ENCODE measurements at places on chromosomes 5 and 9.
A peak's percentile ranks its signal among the peaks of the same experiment; 100 is the strongest.

- DNase-seq, result no peak
Measured at GRCh38 chr9:109640580-109641371, 139.2 kb upstream of the PALM2AKAP2 start.

- DNase-seq, result no peak
Measured at GRCh38 chr9:110809038-110809595, 140.5 kb downstream of the MUSK start.

DNA sequence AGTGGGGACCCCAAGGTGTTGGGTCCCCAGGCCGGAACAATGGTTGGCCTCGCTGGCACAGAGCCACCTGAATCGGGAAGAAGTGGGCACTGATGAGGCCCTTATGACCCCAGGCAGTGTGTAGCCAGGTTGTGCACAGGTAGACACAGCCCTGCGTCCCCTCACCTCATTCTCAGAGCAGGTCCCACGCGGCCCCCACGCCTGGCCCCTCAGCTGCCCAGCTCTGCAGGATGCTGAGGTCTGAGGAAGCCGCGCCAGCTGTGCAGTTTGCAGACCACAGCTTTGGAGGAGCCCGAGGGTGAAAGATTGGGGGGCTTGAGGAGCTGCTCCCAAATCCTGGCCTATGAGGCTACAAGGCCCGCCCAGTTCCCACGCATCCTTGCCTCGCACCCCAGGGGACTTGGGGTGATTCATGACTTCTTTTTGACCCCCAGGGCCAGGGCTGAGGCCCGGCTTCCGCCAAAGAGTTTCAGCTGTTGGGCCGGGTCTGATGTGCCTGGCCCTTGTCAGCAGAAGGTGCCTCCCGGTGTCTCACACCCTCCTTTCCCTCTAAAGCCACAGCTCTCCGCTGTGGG, 87.8 kb upstream of the PHYKPL start:
- no peak for DNase-seq

- no peak for DNase-seq
Measured at GRCh38 chr5:151598984-151599383, 7.9 kb upstream of the FAT2 start.

GRCh38 chr9:2567922-2568321, 53.7 kb upstream of the VLDLR start:
- no peak for DNase-seq

GRCh38 chr5:68126886-68127285, 88.7 kb upstream of the PIK3R1 start:
- no peak for DNase-seq

DNA sequence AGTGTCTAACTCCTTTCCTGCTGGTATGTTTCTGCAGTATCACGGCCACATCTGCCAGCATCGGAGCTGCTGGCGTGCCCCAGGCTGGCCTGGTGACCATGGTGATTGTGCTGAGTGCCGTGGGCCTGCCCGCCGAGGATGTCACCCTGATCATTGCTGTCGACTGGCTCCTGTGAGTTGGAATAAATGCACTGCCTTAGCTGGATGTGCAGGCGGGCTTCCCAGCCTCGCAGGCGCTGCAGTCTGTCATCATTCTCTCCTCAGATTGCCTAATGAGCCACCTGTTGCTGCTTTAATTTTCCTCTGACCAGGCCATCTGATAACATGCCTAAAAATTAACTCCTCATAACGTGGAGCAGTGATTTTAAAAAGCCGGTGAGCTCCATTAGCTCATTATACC, 79.1 kb upstream of the PLPP6 start:
- no peak for DNase-seq

DNA sequence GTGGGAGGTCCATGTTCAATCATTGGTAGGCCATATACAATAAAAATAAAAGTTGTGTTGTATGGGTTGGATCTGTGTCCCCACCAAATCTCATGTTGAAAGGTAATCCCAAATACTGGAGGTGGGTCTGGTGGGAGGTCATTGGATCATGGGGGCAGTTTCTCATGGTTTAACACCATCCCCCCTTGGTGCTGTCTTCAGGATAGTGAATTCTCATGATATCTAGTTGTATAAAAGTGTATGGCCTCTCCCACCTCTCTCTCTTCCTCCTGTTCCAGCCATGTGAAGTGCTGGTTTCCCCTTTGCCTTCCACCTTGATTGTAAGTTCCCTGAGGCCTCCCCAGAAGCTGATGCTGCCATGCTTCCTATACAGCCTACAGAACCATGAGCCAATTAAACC, 15.1 kb downstream of the SPATA9 start:
- DNase-seq, result no peak

DNA sequence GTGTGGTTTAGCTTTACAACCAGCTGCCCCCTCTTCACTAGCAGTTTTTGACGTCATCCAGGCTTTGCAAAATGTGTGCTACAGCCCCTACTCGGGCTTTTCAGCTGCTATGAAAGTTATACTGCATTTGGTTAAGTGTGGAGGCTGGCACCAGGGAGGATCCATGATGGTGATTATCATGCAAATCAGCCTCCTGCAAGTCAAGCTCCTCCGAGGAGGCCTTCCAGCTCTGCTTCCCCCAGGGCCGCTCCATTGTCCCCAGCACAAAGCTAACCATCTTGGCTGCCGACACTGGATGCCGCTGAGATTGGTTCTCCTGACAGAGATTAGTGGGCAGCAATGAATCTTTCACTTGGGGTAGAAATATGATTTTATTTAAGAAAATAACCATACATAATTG, 159.6 kb downstream of the NR2F1-AS1 start:
- DNase-seq, result no peak

- DNase-seq, result no peak
Measured at GRCh38 chr5:128241051-128241695, 157.6 kb downstream of the SLC12A2 start.

- DNase-seq, result no peak
Measured at GRCh38 chr9:94720846-94721549, 5.5 kb upstream of the AOPEP start.

- no peak for DNase-seq
Measured at GRCh38 chr5:147754372-147755122, 28.0 kb downstream of the JAKMIP2 start.

GRCh38 chr5:66701244-66701643, 105.1 kb downstream of the MAST4 start:
- DNase-seq, result no peak

DNA sequence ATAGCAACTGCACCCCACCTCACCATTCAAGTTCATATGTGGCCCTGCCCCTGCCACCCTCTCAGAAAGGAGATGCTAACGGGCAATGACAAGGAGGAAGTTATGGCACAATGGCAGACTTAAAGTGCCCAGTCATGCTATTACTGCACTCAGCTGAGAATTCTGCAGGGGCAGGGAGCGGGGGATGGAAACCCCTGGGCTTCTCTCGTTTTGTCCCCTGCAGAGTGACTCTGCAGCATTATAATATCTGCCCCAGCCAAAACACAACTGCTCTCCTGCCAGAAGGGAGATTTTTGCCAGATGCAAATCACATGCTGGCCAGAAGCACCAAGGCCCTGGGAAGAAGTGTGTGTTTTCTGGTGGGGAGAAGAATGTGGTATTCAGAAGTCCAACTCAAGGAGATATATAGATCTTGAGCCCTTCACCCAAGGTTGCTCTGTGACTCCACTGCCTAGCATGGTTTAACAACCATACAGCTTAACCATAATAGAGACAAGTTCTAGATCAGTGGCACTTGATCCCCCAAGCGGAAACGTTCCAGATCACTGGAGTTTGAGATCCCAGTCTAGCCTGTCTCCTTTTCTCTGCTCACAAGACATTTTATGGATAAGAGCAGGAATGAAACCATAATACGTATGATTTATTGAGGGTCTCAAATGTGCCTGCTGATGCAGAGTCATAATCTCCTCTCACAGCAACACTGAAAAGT, 207.0 kb upstream of the MAP3K1 start:
- DNase-seq, result no peak

GRCh38 chr5:125215593-125215992, 469.2 kb upstream of the ZNF608 start:
- no peak for DNase-seq

DNA sequence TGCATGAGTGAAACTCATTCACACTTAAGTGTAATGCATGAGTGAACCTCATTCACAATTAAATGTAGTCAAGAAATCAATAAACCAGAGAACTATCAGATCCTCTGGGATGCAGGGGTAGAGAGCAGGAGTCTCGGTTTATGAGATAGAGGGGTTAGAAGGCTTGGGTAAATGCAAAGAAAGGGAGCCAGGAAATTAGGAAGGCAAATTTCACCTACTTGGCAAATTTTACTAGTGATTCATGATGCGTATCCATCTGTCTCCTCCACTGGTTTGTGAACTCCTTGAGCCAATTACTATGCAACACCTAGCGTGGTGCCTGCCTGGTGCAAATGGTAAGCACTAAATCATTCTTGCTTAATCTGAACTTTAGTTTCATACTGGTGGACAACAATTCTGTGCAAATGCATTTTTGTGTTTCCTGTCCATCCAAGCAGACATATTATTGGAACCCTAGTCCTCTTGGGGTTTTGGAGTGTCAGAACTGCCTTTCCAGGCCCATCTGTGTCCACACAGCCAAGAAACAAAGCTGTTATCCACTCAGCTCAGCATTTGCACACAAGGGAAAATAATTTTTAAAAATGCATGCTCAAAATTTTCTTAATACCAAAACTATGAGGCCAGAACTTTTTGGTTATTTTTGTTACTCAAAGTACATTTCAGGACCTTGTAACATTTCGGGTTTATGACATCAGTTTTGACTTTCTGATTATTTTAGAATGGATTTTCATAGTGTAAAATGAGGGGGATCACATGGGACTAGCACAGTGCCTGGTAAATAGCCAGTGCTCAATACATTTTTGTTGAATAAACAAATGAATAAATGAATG, 5.2 kb downstream of the HAPLN1 start:
- DNase-seq, result no peak

DNA sequence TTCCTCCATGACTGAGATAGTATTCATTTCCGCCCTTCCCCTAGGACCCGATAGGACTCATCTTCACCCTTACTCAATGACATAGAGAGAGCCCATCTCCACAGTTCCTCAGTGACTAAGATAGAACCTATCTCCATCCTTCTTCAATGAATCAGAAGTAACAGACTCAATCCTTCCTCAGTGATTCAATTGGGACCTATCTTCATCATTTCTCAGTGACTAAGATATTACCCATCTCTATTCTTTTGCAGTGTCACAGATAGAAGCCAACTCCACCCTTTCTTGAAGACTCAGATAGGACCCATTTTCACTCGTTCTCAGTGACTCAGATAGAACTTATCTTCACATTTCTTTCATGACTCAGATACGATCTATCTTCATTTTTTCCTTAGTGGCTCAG, 164.6 kb downstream of the FBXO4 start:
- no peak for DNase-seq

- DNase-seq, result no peak
Measured at GRCh38 chr5:67792891-67793290, 422.7 kb upstream of the PIK3R1 start.

DNA sequence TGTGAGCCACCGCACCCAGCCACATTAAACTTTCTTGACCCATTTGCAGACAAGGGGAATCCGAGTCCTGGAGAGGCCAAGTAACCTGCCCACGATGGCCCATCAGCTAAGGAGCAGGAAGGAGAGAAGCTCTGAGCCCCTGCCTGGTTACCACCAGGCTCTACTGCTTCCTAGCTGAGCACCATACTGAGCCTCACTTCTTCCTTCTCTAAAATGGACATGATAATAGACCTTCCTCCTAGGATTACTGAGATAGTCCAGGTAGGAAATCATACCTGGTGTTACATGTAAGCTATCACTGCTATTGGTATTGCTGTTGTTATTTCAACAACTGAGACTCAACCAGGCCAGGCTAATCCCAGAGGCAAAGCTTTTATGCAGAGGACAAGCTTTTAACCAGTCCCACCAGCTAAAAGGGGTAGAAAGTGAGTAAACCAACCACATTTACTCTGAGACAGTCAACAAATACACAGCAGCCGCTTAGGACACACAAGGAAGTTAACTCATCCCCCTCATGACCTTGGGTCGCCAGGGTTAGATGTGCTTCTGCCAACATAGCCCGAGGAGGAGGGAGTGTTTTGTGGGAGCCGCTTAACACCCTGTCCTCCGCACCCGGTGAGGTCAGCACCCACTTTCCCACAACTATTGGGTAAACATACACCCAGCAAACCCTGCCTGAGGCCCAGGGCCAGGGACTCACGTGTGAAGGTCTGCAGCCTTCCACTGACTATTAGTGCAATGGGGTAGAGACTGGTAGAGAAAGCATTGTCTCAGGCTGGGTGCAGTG, 20.6 kb upstream of the PTGES start:
- no peak for DNase-seq

GRCh38 chr5:54518146-54518817, 723 bp downstream of the SNX18 start:
- DNase-seq, result peak; percentile 62

DNA sequence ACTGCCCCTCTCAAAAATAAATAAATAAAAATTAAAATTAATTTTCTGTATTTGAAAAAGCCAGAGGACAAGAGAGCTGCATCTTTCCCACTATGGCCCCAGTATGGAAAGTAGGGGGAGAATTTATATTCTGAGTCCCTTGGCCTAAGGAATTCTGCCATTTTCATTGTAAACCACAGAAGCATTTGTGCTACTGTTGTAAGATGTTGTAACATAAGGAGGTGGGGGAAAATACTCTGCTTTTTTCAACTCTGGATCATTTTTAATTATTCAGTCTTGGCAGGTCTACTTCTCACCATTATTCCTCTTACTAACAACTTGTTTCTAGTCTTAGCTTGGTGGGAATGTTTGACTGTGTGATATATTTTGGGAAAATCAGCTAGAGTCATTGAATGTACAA, 52.3 kb upstream of the APC start:
- DNase-seq, result no peak

GRCh38 chr9:121650217-121651007, 1.0 kb upstream of the DAB2IP start:
- peak; percentile 21 for DNase-seq

DNA sequence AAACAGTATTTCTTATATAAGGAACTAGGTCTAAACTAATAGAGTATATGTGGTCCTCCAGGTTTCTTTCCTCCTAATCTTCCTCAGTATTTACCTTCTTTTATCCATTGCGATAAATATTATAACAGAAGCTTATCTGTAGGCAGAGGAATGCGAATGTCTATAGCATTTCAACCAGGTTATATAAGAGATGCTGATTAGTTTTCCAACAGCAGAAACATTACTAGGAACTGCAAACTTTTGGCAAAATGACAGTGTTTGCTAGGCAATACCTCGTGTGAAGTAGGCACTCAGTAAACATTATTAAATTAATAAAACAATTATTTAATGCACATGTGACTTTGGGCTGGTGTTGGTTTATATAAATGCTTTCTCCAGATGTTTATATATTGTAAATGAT, 206.5 kb downstream of the GABRB2 start:
- DNase-seq, result no peak

GRCh38 chr9:126393876-126394275, 67.2 kb downstream of the MVB12B start:
- DNase-seq, result no peak

DNA sequence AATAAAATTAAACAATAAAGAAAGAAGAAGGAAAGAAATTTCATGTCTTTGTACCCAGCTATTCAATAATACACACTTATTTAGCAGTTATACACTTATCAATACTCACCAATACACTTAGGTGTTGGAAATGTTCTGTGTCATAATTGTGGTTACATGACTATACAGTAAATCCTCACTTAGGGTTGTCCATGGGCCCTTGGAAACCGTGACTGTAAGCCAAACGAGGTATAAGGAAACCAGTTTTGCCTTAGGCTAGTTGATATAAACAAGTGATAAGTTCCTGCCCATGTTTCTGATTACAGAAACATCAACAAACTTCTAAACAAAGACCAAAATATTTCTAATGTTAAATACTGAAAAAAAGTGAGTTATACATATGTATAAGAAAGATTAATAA, 10.0 kb upstream of the SLCO4C1 start:
- no peak for DNase-seq

- no peak for DNase-seq
Measured at GRCh38 chr9:29282121-29282520, 1708.8 kb upstream of the C9orf72 start.

- no peak for DNase-seq
Measured at GRCh38 chr9:92510747-92511146, 25.0 kb downstream of the ECM2 start.
